A172 (cell line): ENCODE measurements at places on chromosomes 2 and 18.

DNA sequence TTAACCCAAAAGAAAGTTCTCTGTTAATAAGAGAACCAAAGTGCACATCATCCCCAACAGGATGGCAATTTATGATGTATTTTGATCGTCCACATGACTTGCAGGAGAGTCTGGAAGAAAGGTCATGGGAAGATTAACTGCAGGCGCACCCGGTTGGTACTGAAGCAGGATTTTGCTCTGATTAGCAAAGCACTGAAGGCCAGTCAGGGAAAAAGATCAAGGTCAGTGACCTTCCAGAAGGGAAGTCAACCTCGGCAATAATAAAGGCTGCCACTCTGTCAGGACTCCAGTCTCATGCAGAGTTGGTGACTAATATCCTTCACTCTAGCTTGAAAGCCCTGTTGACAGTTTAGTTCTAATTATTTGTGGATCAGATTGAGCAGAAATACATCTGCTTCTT is 432.7 kb upstream of the RAB12 start:
- DNase-seq = no peak

DNA sequence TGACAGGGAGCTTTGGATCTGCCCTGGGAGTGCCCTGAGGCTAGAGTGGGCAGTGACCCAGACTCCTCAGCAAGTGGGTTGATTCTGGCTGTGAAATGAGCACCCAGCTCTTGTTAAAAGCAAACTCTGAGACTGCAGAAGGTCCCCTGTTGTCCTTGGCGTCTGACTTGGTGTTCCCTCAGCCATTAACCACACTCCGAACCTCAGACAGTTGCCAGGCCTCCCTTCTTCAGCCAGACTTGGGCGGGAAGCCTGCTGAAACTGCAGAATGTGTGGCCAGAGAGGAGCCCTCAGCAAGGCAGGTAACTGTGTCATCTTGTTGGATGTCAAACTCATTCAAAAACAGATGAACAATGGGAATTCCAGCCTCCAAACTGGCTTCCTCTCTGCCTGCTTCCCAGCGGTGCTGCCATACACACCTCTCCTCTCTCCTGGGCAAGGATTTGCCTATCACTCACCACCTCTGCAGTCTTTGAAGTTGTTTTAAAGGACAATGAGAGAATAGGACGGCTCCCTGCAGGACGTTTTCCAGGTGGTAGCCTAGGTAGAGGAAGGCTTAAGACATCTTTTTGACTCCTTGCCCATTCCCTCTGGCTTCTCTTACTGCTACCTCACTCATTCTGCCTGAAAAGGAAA is 38.9 kb upstream of the B3GNT2 start:
- no peak for DNase-seq

- no peak for DNase-seq
Observed at GRCh38 chr2:156619021-156619539, 182.9 kb downstream of the GPD2 start.

DNA sequence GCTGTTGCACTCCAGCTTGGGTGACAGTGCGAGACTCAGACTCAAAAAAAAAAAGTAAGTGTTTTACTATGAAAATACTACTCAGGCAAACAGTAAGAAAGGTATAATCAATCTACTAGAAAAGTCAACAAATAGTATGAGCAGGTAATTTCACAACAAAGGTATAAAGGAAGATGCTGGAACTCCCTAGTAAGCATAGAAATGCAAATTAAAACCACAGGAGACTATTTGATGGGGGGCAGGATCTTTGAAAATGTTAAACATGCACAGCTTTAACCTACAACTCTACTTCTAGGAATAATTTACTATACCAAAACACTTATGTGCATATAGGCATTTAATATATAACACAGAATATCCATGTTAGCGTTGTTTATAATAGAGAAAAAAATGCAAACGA is 24.3 kb upstream of the TNFAIP6 start:
- DNase-seq = no peak

DNA sequence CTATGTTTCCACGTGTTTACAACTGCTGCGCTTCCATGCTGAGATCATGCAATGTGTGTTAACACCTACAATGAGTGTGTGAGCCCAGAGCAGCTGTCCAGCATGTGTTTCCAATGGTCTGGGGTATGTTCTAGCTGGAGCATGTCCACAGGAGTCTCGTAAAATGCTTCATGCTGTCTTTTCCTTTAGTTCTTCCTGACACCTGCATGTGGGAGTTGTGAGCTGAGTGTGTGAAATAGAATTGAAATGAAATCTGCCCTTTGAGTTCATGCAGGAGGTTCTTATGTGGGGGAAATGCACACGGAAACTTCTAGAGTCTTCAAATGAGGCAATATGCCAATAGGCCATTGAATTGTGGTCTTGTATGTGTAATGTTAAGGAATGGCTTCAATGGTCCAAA is 205.1 kb downstream of the RND3 start:
- DNase-seq = no peak

DNA sequence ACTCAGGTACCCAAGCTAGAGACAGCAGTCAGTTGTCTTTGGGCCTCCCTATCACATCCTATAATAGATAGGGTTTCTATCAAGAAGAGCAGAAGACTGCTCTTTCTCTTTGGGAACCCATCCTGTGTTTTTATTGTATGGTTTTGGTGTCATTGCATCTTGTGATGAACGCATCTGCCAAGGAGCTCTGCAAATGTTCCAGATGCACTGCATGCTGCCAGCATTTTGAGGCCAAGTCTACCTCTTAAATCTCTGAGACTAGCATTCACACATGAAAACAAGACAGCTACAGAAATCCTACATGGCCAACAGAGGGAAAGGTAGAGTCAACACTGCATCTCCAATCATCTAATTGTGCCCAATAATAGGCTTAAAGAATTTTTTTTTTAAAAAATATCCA is 14.0 kb downstream of the SEMA4F start:
- no peak for DNase-seq

- no peak for DNase-seq
Observed at GRCh38 chr2:161044095-161044865, 115.9 kb upstream of the TANK start.

DNA sequence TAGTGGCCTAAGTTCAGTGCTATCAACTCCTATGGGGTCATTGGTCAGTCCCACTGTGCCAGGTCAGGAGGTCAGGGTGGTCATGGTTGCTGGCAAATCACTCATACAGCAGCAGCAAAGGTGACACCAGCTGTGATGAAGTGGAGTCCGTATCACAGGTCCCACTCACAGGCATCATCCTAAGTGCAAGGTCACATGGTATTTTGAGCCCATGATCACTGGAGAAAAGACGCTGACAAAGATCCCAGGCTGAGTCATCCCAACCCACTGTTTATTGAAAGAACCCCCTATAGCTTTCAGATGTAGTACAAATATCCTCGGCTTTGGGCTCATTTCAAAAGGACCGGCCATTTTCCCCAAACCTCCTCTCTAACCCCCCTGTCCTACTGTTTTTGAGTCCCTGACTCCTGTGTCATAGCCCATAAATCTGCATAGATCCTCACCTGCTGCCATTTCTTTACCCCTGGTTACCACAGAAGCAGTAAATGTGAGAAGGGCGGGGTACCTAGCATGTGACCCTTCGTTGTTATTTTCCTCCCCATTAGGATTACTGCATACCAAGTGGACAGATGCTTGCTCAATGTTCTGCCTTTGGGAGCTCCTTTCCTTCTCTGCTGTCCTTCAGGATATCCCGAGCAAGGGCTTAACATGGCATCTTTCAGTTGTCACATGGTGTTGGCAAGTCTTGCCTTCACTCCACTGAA is 107.7 kb downstream of the COL6A3 start:
- DNase-seq = peak; percentile 82
